Stomach (tissue), 19 donors: ENCODE measurements at places on chromosomes 6 and 20.

DNA sequence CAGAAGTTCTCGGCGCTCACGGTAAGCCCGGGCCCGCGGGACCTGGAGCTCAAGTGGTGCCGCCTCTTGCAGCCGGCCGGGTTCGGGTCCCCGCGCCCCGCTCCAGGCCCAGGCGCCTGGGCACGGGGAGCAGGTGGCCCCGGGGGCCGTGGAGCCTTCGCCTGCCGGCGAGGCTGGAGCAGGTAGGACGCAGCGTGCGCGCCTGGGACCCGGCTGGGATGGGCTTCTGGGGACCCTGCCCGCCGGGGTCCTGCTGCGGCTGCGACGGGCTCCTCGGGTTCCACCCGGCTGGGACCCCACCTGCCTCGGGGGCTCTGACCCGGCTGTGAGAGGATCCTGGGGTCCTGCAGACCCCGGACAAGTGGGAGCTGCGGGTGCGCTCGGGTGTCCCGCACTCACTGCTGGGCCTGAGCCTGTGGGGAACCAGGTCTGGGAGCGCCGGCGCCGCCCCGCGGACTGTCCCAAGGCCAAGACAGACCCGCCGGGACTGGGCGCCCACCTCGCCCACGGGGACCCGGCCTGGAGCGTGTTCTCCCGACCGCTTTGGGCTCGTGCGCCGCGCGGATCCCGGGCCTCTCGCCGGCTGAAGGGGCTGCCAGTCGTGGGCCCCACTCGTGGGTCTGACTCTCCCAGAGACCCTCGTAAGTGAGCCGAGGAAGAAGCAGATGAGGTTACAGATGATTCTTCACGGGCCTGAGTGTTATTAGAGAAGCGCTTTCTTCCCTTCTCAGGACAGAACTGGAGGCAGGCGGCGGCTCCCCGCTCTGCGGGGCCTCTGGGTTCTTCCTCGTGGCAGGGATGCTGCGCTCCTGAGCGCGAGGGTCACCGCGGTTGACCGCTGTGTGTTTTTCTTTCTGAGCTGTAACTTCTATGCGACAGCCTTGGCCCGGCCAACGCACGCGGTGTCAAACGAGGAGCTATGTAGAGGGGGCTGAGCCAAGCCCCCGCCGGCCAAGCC is 729 bp downstream of the SMOC2 start:
- no peak for DNase-seq

DNA sequence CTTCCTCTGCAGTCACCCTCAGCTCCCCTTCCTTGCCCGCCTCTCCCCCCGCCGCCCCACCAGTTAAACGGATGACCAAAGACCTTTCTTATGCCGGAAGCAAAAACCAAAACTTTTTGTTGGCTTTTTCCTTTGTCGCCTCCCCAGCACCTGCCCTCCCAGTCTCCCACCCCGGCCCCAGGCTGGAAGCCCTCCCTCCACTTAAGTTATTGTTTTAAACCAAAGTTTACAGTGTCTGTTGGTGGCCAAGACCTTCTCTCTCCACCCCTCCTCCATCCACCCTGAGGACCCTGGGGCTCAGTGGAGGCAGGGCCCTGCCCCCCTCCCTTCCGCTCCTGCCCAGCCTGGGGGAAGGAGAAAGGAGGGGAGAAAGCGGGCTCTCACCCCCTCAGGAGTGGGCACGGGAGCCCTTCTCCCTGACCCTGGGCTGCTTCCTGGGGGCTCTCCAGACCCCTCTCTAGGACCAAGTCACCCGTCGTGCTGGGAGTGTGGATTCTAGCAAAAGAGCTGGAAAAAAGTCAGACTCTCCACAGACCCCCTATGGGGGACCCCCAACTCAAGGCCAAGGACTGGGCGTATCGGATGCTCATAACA is 38.3 kb upstream of the MDFI start:
- no peak for DNase-seq

- peak; percentile 55 for DNase-seq
These were observed 112.1 kb upstream of the TMEM170B start for GRCh38 chr6:11425431-11425871.

GRCh38 chr6:111846066-111846465 is 27.2 kb downstream of the FYN start:
- DNase-seq: no peak

DNA sequence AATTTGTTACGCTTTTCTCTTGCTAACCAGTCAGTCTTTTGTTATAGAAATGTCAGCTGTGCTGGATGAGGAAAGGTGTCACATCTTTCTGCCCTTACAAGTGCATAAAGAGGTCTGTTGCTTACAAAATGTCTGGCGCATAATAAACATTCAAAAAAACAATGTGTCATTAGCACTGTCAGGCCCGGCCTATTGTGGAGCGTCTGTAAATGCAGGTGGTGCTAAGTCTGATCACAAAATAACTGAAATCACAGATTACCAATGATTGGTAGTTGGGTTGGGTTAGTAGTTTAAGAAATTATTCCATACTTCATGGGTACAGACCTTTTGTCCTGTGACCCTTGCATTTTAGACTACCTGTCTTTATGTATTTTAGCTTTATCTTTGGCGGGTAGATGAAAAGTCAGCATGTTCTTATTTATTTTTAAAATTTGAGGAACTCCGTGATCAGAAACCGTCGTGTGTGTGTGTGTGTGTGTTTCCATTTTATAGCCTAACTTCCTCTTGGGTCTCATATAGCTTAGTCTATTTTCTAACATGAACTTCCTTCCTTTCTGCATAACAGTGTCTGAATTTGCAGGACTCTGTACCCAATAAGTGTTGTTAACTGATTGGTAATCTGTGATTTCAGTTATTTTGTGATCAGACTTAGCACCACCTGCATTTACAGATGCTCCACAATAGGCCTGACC is 88.1 kb upstream of the IFNGR1 start:
- DNase-seq: no peak

DNA sequence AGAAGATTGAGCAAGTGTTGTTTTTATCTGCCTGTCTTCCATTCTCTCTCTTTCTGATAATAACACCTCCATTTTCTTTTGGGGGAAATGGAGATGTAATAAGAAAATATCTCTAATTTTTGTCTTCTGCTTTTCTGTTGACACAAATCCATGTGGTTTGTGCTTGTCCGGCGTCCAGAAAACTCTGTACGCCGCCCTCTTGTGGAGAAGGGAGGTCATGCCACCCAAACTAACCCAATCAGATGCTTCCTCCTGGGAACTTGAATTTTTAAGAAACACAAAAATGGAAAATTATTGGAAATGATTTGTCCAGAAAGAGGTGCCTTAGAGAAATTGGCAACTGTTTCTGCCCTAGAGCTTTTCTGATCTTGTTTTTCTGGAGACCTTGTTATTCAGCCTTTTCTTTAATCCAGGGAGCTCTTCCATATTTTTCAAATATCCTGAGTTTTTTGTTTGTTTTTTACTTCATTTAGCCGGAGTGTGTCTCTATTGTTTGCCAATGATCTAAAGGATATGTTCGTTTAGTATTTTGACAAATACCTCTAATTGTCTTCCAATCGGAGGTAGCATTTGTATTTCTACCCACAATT is 17.8 kb upstream of the FNDC1 start:
- DNase-seq: peak; percentile 75
